ENCODE measurements at places on chromosomes 7 and 10.
A peak's percentile ranks its signal among the peaks of the same experiment; 100 is the strongest.

DNA sequence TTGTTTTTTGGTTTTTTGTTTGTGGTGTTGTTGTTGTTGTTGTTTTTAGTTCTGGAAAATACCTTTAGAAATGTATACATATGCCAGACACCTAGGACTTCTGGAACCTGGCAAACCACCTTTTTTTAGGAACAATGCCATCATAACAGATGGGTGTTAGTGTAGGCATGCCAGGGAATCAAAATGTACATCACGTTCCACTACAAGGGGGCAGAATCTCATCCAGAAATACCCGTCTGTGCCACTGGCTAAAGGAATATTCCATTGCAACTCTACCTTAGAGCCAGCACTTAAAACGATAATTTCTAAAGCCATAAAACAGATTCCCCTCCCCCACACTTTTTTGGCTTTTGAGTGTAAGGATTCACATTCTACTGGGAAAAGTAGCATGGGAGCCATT is 239.8 kb downstream of the ETV1 start:
- no peak for DNase-seq

- DNase-seq = no peak
Measured at GRCh38 chr7:123030631-123031030, 35.1 kb upstream of the TAS2R16 start.

DNA sequence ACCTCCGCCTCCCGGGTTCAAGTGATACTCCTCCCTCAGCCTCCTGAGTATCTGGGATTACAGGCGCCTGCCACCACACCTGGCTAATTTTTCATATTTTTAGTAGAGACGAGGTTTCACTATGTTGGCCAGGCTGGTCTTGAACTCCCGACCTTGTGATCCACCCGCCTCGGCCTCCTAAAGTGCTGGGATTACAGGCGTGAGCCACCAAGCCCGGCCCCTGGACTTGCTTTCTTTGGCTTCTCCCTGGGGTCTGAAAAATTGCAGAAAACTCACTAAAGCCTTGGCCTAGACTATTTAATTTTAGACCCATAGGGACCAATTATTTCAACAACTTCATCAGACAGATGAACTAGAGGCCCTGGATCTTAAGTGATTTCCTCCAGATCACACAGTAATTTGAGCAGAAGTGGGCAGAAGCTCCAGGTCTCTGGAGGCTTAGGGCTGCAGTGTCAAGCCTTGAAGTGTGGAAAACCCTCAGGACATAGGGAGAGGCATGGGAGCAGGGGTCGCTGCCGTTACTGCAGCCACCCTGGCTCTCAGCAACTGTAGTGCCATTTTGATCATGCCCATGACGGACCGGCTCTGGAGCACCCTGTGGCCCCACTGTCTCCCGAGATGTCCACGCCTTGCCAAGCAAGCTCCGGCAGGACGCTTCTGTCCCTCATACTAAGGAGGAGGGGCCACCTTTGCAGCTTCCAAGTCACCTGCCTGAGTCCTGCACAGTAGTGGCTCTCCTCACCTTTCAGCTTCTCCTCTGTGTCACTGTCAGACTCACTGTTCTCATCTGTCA is 72.4 kb downstream of the DENND2A start:
- DNase-seq = no peak

GRCh38 chr10:21260506-21261149 is 264.9 kb downstream of the SKIDA1 start:
- no peak for DNase-seq

- DNase-seq = no peak
Measured at GRCh38 chr10:124554085-124554858, 92.6 kb downstream of the LHPP start.

DNA sequence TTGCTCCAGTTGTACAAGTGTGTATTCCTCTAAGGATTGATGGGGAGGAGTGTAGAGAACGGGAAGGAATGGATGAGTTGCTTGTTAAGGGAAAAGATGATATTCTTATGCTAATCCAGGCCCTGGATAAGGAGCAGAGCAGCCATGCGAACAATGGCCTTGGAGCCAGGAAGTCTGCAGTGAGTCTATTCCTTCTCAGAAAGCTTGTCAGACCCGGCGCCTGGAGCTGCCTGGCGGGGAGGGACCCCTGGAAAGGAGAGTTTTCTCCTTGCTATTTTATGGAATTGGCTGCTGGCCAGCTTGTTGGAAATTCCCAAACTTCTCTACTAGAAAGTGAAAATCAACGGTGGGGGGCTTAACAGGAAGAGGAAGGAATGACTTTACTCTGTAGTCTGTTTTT is 89.1 kb downstream of the MMRN2 start:
- no peak for DNase-seq

- no peak for DNase-seq
Measured at GRCh38 chr7:2034291-2035201, 198.2 kb downstream of the MAD1L1 start.

DNA sequence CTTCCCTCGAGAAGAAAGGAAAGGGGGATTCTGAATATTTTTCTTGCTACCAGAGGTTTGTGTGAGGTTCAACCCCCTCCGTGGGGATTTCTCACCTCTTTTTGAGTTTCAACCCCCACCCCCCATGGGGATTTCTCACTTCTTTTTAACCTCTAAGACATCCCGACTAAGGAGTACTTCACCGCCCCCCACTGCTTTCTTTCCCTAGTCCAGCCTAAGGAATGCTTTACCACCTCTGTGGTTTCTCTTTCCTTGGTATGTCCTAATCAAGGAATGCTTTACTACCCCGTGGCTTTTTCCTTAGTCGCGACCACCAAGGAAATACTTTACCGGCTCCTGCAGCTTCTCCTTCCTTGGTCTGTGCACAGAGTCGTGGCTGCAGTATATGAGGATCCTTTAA is 149.4 kb downstream of the LYZL1 start:
- DNase-seq = no peak

GRCh38 chr10:47383261-47384147 is 589 bp downstream of the ZNF488 start:
- DNase-seq = no peak

- no peak for DNase-seq
Measured at GRCh38 chr10:114684822-114685209, 26.7 kb upstream of the ABLIM1 start.

GRCh38 chr7:140317597-140317996 is 80.7 kb downstream of the SLC37A3 start:
- DNase-seq = no peak

- no peak for DNase-seq
Measured at GRCh38 chr10:78953113-78953798, 115.5 kb upstream of the ZMIZ1 start.

GRCh38 chr10:32446536-32447406 is 831 bp downstream of the CCDC7 start:
- DNase-seq = no peak

DNA sequence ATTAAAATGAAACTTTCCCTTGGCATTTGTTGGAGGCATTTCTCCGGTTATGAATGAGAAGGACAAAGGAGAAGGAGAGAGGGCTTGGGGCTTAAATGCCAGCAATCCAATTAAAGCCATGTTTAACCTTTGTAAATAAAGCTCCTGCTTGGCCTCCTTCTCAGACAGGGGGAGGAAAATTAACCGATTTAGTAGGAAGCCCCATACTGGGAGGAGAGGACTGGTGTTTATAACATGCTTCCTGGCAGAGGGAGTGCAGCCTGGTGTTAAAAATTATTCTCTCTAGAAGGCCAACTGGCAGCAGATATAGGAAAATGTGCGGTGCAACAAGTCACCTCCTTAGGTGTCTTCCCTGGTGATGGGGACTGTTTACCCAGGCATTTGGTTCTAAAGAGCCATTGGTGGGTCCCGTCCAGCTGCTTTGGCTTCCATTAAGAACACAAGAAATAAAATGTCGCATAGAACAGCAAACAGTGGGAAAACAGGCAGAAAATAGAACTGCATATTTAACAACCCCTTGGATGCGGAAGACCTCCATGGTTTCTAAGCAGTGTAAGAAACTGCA is 846.5 kb downstream of the TYW1 start:
- no peak for DNase-seq

- DNase-seq = no peak
Measured at GRCh38 chr10:1502451-1502850, 234.9 kb downstream of the ADARB2 start.

GRCh38 chr7:151694828-151695580 is 175.3 kb upstream of the RHEB start:
- DNase-seq = peak; percentile 88

GRCh38 chr7:15925608-15926007 is 239.1 kb upstream of the MEOX2 start:
- DNase-seq = no peak

DNA sequence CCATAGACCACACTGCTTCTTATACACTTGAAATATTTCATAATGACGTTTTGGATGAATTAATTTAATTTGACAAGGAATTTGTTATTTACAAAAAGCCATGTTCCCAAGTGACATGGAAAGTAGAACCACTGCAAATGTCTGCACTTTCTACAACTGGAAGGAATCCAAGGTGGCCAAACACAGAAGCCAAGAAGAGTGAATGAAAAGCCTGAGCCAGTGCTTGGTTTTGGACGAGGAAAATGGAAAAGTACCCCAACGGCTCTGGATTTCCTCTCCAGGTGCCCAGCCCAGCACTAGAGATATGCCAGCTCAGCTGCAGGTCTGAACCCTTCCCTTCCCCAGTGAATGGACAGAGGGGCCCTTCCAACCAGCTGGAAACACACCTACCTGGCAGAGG is 279.4 kb downstream of the TNS3 start:
- no peak for DNase-seq

GRCh38 chr10:12428447-12429135 is 79.2 kb downstream of the CAMK1D start:
- DNase-seq = no peak

- no peak for DNase-seq
Measured at GRCh38 chr7:36127075-36127740, 25.8 kb upstream of the EEPD1 start.
